ENCODE measurements at places on chromosomes 6 and 20.

DNA sequence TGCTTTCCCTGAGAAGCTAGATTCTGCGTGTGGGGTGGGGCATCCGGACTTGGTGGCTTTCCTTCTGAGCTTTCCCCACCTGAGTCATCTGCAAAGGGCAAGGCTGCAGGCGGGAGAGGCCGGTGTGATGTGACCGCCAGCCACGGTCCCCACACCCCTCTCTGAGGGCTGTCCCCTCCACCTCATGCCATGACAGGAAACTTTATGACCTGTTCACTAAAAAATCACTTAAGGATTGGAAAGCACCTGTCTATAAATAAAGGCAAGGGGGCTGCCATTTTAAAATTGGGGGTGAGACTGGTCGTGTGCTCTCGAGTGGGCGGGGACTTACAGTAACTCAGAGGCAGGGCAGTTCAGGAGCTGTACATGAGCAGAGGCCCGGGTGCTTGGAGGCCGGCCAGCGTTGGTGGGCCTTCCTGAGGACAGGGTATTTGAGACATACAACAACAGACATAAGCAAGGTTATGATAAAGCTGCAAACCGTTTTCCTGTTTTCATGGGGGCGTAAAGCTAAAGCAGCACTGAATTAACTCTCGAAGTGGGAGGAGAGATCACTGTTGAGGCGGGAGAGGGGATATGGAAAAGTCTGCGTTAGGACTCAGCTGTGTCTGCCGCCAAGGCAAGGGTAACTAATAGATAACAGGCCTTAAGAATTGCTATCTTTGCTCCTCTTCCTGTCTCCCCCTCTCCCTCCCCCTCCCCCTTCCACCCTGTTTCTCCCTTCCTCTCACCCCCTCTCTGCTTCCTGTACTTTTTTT, 16.1 kb upstream of the SERPINB1 start:
- DNase-seq, result peak; percentile 82

- peak; percentile 44 for DNase-seq
Measured at GRCh38 chr20:13744352-13744751, 40.4 kb downstream of the ESF1 start.

GRCh38 chr6:82216549-82216948, 31.0 kb downstream of the IBTK start:
- DNase-seq, result no peak

- DNase-seq, result peak; percentile 2
Measured at GRCh38 chr6:123619156-123619555, 17.6 kb downstream of the TRDN start.

- no peak for DNase-seq
Measured at GRCh38 chr6:167113935-167114910, 8.7 kb upstream of the CCR6 start.

Data from M059J (cell line).